AML-193 (cell line): ENCODE measurements at places on chromosomes 6 and 20.

- DNase-seq = no peak
These were observed 43.5 kb downstream of the ZFAND3 start for GRCh38 chr6:37862992-37863391.

DNA sequence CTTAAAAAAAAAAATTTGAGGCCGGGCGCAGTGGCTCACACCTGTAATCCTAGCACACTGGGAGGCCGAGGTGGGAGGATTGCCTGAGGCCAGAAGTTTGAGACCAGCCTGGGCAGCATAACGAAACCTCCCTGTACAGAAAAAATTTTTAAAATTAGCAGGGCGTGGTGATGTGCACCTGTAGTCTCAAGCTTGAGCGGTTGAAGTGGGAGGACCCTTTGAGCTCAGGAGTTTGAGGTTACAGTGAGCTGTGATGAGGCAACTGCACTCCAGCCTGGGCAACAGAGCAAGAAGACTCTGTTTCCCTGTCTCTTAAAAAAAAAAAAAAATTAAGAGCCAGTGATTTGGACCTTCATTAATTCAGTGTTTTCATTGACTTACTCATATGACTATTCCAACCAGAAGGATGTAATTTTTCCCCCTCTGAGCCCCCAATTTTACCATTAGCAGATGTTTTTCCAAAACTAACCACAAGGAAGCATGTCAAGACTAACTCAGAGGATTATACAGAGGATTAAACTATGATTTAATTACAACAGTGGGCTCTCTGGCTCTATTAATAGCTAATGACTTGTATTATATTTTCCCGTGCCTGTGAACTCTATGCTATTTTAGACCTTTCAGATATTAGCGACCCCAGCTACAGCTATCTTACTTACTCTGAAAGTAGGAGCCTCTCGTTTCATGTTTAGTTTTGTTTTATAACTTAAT lies 75.1 kb downstream of the ARID1B start:
- no peak for DNase-seq

DNA sequence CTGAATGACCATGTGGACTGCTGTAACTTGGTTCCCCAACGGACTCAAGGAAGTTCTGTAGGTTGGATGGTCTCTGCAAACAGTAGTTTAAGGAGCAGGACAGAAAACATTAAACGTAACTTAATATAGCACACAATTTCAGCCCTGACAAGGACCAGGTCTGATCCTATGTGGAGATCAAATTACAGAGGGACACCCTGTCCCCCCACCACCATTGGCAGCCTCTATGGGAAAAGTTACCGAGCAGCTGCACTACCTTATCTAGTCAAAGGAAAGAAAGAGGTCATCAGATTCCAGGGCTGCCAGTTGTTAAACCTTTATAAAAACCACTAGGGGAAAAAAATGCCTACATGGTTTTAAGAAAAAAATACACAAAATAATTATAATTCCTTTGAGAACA lies 191.5 kb upstream of the RSPO3 start:
- no peak for DNase-seq

GRCh38 chr6:140921366-140922226 lies 1211.1 kb upstream of the GJE1 start:
- DNase-seq = peak; percentile 75

- DNase-seq = no peak
These were observed 4.2 kb upstream of the IRF4 start for GRCh38 chr6:387293-387741.

GRCh38 chr6:44837741-44838140 lies 450.2 kb downstream of the CDC5L start:
- no peak for DNase-seq

DNA sequence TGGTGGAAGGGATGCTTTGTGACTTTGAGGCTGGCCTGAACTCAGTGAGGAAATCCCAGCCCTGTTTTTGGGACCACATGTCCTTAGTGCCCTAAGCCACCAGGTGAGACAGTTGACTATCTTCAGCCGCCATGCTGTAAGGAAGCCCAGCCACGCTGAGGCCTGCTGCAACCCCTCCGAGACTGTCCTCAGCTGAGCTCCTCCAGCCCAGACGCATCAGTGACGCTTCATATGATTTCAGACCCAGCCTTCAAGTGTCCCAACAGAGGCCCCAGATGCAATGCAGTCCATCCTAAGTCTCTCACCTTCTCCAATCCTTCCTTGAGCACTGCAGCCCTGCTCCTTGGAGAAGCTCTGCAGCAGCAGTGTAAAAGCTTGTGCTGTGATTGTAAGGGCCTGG lies 76.2 kb downstream of the NINL start:
- no peak for DNase-seq

- no peak for DNase-seq
These were observed 170.9 kb upstream of the AKAP12 start for GRCh38 chr6:151068761-151069312.

GRCh38 chr6:71602385-71603007 lies 283.9 kb upstream of the RIMS1 start:
- no peak for DNase-seq

GRCh38 chr20:15706719-15707118 lies 866.5 kb downstream of the KIF16B start:
- no peak for DNase-seq
